ENCODE measurements at places on chromosomes 3 and 15.

GRCh38 chr15:96428742-96429141 lies 98.2 kb downstream of the NR2F2 start:
- DNase-seq, result no peak

DNA sequence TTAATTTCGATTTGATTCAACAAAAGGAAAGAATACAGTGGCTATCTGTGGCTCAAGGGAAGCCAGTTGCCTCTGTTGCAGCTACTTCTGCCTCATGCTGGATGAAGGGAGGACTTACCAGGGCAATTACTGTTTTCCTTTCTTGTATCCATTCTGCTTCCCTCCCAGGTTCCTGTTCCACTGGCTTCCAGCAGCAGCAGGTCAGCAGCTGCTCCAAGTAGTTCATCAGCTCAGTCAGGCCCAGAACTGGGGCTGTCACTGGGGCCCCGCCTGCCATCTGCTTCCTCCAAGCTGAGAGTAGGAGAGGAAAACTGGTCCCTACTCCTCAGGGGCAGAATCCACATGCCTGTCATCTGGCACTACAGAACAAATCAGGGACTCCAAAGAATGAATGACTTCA lies 48.6 kb upstream of the ULK4 start:
- no peak for DNase-seq

DNA sequence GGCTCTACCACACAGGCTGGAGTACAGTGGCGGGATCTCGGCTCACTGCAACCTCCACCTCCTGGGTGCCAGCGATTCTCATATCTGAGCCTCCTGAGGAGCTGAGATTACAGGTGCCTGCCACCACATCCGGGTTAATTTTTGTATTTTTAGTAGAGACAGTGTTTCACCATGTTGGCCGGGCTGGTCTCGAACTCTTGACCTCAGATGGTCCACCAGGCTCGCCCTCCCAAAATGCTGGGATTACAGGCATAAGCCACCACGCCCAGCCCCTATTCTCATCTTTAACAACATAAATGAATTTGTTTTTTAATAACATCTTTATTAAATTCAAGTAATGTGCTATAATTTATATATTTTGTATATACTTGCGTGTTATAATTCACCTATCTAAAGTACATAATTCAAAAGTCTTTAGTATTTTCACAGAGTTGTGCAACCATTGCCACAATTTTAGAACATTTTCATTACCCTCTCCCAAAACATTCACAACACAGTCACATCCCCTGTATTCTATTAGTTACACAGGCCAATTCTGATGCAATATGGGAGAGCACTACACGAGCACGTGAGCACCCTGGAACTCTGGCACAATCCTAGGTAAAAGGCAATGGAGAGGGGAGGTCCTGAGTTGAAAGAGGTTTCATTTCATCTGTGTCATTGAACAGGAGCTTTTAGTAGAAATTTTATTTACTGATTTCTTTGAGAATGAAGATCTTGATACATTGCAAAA lies 21.2 kb upstream of the MTMR14 start:
- no peak for DNase-seq

- no peak for DNase-seq
Observed at GRCh38 chr15:39931615-39932014, 2.3 kb upstream of the EIF2AK4 start.

GRCh38 chr15:33149919-33150318 lies 44.6 kb downstream of the FMN1 start:
- DNase-seq, result no peak

- DNase-seq, result no peak
Observed at GRCh38 chr3:3107858-3108257, 2.3 kb downstream of the IL5RA start.

GRCh38 chr15:85646538-85647091 lies 148.1 kb downstream of the KLHL25 start:
- DNase-seq, result no peak

- DNase-seq, result no peak
Observed at GRCh38 chr15:63037976-63038720, 4.4 kb upstream of the TPM1 start.

GRCh38 chr3:156599089-156599874 lies 44.4 kb upstream of the SSR3 start:
- DNase-seq, result no peak

DNA sequence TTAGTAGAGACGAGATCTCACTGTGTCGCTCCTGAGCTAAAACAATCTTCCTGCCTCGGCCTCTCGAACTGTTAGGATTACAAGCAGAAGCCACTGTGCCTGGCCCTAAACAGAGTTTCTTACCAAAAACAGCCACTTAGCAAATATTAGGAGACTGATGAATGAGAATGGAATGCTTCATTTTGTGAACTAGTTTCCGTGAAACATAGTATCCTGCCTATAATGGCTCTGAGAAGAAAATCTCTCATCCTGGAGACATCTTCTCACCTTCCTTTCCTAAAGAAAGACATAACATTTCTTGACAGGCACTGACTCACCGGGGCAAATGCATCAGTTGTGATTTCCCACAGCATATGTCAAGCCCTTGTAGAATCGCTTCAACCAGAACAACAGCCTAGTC lies 44.9 kb downstream of the GJD2 start:
- no peak for DNase-seq

DNA sequence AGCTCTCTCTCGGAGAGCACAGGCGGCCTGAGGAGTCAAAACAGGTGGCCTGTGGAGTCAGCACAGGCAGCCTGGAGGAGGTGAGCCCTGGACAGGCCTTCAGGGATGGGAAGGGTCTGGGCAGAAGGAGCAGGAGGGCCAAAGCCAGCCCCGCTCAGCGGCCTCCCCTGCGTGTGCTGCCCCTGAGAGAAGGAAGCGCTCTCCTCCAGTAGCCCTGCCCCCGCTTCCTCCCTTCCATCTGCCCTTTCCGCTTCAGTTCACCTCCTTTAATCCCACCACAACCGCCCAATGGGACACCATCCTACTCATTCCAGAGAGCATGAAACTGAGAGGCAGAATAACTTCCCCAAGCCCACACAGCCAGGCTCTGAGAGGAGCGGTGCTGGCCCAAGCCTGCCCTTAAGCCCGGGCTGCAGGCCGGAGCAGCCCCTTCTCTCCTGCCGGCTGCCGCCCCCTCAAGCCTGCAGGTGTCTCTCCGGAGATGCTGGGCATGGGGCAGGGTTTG lies 3.2 kb upstream of the NR2E3 start:
- no peak for DNase-seq

DNA sequence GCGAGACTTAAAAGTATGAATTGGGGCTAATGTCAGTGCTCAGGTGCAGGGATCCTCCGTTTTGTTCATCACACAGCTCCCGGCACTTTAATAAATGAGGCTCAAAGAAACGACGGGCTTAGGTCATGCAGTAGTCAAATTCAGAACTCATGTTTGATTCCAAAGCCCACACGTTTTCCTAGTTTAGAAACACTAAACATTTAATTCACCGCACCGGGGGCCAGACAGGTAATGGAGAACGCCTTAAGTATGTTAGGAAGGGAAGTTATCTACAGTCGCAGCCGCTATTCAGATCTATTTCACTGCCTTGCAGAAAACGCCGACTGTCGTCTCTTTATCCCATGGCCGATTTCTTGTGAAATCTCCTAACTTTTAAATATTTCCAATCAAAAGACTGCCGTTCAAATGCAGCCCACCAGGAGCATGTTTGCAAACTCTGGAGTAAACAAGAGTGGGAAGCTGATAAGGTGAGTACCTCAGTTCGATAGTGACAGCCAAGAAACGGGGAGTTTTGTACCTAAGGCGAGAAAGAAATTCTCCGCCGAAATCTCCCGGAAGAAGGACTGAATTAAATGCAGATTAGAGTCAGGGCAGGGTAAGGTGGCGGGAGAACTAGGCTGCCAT lies 569 bp downstream of the HIGD2B start:
- no peak for DNase-seq
